ENCODE measurements at places on chromosomes 11 and 22.

- peak; percentile 69 for DNase-seq
Observed at GRCh38 chr11:94128291-94128745, 323 bp upstream of the PANX1 start.

DNA sequence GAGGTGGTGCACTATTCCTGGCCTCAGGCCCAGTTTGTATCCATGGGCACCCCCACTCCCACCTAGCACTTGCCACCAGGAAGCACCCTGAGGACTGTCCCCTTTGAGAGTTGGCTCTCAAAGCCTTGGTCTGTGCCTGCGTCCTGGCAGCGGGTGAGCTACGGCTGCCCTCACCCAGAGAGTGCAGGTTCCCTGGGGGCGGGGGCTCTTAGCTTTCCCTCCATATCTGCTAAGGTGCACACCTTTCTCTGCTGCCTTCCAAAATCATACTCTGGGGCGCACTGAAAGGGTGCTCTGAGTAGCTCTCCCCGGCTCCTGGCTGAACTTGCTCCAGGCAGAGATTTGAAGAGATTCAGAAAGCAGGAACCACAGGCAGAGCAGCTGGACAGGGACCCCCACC, 7.1 kb downstream of the KCNQ1 start:
- DNase-seq = no peak

DNA sequence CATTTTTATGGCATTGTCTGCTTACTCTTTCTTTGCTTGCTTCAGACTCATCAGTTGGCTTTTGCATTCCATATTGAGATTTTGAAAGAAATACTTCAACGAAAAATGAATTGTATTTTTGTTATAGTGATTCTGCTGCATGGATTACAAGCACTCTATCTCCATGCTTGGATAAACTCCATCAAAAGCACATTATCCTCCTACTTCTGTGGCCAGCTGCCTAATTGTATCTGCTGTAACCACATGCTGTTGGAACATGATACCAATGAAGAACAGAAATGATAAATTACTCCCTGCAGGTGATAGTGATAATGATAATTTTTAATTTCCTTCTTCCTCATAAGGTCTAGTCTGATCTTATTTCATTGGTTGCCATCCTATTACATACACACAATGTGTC, 100.8 kb downstream of the PRMT3 start:
- DNase-seq = peak; percentile 87

- no peak for DNase-seq
Observed at GRCh38 chr11:54558919-54559318, 44.9 kb downstream of the OR4C46 start.

GRCh38 chr11:68798221-68798813, 43.4 kb downstream of the CPT1A start:
- DNase-seq = peak; percentile 11

DNA sequence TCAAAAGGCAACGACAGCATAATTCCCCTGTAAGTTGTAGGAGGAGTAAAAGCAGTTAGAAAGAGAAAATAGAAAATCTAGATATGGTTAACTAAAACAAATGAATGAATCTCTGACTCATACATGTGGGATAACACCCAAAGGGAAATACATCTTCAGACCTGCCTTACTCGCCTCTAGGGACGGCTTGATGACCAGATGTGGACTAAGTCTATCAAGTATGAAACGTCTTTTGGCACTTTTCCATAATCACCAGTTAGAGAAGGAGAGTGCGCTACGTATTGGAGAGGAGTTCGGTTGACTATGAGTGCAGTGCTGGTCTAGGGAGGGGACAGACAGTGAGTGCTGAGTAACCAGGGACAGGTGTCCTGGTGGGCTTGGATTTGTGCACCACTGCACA, 459.9 kb downstream of the OPCML start:
- no peak for DNase-seq

DNA sequence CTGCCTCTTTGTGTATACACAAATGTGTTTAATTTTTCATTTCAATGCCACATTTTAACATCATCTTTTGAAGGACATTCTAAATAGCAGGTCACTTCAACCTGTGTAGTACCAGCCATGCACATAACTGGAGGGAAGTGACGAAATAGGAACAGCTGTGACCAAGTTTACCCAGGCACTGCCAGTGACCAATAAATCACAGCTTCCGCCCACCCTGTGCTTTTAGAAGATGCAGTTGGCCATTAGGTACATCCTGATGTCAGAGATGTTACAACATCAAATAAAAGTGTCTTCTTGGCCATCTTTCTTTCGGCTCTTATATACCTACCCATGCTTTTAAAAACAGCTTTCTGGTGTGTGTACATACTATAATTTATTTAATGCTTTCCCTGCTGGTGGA, 7.8 kb downstream of the LDLRAD3 start:
- peak; percentile 12 for DNase-seq

GRCh38 chr11:46674463-46675287, 25.7 kb downstream of the ARHGAP1 start:
- DNase-seq = no peak

GRCh38 chr11:126547161-126547560, 191.7 kb downstream of the ST3GAL4 start:
- DNase-seq = no peak

DNA sequence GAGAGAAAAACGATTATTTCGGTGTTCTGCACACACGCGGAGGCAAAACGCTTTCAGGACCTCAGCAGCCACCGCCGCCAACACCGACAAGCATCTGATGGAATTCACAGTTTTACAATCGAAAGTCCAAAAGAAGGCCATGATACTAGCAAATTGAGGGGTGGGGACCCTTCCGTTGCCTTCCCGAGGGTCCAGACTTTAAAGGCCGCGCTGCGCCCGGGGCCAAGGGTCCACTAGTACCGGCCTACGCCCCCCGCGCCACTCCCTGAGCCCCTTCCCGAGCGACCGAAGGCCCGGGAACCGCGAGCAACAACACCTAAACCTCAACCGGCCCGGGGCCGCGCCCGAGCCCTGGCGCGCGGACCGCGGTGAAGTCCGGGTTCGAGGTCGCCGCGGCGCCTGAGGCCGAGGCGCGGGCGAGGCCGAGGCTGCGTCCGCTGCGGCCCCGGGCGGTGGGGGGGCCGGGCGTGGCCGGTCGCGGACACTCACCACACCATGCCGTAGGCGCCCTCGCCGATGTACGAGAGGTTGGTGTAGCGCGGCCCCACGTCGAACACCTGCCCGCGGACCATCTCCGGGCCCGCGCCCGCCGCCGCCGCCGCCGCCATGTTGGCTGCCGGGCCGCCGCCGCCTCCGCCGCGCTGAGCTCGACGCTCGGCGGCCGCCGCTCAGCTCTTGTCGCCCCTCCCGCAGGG, 465 bp downstream of the MAPK1 start:
- DNase-seq = peak; percentile 6

- DNase-seq = no peak
Observed at GRCh38 chr11:48081151-48082010, 101.0 kb downstream of the PTPRJ start.

DNA sequence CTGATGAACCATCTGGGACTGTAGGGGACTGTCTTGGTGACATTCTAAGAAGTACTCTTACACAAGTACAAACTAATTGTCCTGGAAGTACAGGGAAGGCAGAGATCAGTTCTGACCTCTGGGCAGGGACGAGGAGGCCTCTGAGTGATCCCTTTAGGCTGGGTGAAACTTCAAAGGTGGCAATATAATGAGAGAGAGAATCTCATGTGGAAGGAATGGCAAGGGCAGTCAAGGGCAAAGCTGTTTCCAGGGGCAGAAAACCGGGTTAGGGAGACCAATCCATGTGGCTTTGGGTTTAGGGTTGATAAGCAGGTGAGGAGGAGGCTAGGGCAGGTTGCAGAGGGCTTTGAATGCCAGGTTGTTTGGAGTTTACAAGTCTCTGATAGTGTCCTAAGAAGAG, 21.3 kb upstream of the MYH9 start:
- DNase-seq = no peak

- no peak for DNase-seq
Observed at GRCh38 chr11:35714882-35715627, 52.5 kb downstream of the TRIM44 start.

GRCh38 chr11:117877120-117877784, 794 bp upstream of the FXYD6 start:
- no peak for DNase-seq

GRCh38 chr11:64911689-64912088, 5.3 kb downstream of the ATG2A start:
- DNase-seq = no peak

DNA sequence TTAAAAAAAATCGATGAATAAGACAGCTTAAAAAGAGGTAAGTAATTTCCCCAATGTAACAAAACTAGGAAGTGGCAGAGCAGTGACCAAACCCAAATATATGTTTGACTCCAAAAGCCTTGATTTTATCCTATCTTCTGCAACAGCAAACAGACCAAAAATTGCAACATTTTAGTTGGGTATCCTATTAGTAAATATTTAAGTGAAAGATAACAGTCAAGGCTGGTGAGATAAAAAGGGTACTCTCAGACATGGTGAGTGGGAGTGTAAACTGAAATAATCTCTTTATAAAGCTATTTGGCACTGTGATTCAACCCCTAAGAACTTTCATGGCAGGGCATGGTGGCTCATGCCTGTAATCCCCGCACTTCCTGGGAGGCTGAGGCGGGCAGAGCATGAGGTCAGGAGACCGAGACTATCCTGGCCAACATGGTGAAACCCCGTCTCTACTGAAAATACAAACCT, 1.9 kb upstream of the RDX start:
- DNase-seq = no peak

DNA sequence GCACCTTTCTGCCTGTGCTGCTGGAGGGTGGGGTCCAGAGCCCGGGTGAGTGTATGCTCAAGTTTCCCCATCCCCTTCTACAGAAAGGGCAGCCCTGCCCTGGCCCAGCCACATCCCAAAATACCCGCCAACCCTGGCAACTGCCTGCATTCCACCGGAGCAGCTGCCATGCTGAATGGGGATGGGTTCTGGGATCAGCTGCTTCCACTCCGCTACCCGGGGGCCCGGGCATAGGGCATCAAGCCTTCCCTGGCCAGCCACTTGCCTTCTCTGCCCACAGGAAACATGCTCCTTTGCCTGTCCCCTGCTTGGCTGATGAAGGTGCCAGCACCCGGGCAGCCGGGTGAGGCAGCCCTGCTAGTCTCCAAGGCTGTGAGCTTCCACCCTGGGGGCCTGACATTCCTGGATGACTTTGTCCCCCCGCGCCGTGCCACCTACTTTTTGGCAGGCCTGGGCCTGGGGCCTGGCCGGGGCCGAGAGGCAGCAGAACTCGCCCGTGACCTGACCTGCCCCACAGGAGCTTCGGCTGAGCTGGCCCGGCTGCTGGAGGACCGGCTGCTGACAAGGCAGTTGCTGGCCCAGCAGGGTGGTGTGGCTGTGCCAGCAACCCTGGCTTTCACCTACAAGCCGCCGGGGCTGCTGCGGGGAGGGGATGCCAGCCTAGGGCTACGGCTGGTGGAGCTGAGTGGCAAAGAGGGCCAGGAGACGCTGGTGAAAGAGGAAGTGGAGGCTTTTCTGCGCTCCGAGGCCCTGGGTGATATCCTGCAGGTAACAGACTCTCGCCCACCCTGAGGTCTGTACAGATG, 3.2 kb downstream of the CARNS1 start:
- no peak for DNase-seq

- no peak for DNase-seq
Observed at GRCh38 chr22:46445771-46446420, 91.5 kb downstream of the CELSR1 start.

GRCh38 chr11:34599406-34599945, 21.4 kb upstream of the EHF start:
- no peak for DNase-seq

- no peak for DNase-seq
Observed at GRCh38 chr11:120065876-120066275, 72.0 kb downstream of the TRIM29 start.

- peak; percentile 48 for DNase-seq
Observed at GRCh38 chr11:132119573-132119972, 749.2 kb downstream of the NTM start.

DNA sequence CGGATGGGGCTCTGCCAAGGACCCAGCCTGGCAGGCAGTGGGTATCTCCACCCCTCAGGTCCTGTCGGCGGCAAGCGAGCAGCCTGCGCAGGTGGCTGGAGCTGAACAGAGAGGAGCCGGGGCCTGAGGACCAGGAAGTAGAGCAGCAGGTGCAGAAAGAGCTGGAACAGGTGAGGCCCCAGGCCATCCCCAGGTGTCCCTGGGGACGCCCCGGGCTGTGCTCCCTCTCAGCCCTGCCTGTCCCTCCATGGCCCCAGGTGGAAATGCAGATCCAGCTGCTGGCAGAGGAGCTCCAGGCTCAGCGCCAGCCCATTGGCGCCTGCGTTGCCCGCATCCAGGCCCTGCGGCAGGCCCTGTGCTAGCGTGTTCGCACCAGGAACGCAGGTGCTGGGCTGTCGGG, 44.0 kb downstream of the PISD start:
- peak; percentile 80 for DNase-seq

- DNase-seq = no peak
Observed at GRCh38 chr22:28180804-28181731, 262.0 kb upstream of the PITPNB start.

DNA sequence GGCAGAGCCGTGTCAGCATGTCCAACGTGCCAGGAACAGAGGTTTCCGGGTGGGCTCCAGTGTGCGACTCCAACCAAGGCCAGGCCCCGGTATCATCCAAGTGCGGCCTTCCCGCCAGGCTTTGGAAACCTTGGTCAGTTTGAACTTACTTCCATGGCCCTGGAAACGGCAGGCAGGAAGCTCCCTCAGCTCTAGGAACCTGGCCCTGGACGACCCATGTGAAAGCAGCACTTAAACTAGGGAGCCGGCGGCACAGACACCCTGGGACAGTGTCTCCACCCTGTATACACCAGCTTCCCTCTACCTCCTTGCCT, 65.2 kb downstream of the MYH9 start:
- DNase-seq = no peak

GRCh38 chr22:46636221-46637002, 16.2 kb downstream of the GRAMD4 start:
- no peak for DNase-seq

- peak; percentile 13 for DNase-seq
Observed at GRCh38 chr11:2477254-2477653, 32.4 kb downstream of the KCNQ1 start.

DNA sequence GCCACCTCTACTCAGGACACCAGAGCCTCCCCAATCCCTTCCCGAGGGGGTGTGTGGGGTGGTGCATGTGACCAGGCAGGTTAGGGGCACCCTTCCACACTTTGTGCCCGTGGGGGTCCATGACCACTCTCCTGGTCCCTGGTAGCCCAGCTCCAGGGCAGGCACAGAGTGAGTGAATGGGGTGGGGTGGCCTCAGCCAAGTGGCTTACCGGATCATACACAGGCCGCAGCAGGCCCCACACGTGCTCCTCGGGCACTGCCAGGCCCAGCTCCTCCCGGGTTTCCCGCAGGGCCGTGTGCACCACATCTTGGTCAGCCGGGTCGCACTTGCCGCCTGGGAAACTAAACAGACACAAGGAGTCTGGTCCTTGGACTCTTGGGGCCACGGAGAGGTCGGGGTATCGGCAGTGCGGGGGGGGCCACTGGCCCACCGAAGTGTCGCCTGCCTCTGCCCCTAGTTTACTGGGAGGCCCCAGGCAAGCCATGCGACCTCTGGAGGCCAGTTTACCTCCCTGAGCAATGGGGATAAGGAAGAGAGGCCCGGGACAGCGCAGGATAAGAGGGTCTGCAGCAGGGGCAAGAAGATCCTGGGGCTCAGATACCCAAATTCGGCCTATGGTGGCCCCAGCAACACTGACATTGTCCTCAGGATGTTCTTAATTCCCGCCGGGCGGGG, 889 bp downstream of the NUDT8 start:
- DNase-seq = no peak
